ENCODE measurements at places on chromosomes 11 and 22.
A peak's percentile ranks its signal among the peaks of the same experiment; 100 is the strongest.

GRCh38 chr22:37410174-37411055 lies 16.9 kb downstream of the ELFN2 start:
- DNase-seq = no peak

- no peak for DNase-seq
Measured at GRCh38 chr11:102577182-102577581, 46.6 kb upstream of the MMP7 start.

DNA sequence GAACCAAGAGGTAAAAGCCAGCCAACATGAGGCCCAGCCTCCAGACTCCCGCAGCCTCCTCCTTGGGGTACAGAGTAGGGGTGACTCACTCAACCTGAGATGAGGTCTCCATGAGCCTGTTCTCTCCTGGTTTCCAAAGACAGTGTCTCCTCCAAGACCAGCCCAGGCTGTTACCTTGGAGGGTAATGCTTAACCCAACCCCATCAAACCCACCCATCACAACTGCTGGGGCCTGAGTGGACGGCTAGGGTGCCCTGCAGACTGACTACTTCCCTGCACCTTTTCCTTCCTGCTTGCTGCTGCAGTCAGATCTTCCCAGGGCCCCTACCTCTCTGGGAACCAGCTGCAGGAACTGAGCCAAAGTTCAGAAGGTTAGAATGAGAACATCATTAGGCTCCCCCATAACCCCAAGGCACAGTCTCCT lies 5.1 kb upstream of the NOL12 start:
- no peak for DNase-seq

DNA sequence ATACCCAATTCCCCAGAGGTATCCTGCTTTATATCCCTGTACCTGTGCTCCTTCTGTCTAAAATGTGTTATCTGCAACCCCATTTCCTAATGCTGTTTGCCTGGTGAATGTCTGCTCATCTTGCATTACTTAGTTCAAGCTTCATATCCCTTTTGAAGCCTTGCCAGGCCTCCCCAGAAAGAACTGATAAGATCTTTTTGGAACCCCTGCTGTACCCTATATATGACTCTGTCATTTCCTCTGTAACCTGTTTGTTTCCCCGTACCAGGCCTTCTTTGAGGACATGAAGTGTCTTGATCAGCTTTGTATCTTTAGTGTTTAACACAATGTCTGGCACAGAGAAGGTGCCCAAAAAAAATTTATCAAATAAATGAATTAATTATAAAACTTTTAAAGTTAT lies 77.6 kb downstream of the LIF start:
- no peak for DNase-seq

DNA sequence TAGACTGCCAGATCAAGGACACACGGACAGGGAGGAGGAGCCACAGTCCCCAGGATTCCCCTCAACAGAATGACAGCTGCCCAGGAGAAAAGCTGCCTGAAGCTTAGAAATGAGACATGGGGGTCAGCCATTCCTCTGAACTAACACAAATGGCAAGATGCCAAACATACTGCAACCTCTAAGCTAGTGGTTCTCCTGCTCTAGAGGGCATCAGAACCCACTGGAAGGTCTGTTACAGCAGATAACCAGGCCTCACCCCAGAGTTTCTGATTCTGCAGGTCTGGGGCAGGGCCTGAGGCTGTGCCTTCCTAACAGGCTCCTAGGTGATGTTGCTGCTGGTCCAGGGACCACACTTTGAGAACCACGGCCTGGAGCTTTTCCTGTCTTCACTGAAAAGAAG lies 28.6 kb upstream of the BID start:
- no peak for DNase-seq

DNA sequence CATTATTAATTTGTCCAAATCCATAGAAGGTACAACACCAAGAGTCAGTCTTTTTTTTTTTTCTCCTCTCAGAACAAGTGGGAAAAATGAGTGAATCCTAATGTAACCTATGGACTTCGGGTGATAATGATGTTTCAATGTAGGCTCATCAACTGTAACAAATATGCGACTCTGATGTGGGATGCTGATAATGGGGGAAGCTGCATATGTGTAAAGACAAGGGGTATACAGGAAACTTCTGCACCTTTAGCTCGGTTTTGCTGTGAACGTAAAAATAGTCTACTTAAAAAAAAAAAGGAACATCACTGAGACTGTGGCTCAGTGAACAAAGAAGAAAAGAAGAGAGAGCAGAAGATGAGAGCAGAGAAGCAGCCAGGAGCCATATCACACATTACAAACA lies 78.3 kb upstream of the ARHGAP32 start:
- DNase-seq = no peak

GRCh38 chr11:30762188-30762587 lies 176.0 kb upstream of the MPPED2 start:
- no peak for DNase-seq

DNA sequence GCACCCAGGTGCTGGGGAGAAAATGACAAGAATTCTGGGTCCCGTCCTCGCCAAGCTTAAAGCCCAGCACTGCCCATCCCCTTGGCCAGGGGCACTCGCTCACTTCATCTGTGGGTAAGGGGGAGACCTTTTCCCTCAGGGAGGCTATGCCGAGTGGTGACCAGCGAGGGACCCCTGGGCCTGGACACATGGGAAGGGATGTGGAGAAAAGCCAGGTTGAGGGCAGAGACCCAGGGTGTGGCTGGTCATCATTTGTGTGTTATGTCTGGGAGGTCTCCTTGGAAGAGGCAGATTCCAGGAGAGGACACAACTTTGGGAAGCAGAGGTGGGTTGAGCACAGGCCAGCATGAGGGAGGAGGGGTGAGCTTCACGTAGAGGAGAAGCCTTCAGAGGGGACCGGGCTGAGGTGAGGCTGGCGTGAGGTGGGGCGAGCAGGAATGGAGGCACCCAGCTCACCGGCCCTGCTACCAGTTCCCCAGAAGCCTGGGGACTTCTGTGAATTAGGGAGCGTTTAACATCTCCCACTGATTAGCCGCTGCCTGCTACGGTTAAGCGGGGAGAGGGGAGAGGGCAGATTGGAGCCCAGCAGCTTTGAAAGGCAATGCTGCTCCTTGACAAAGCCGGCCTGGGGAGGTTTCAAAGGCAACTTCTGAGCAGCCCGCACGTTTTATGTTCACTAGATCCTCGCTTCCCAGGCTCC lies 25.8 kb upstream of the NECTIN1 start:
- no peak for DNase-seq

GRCh38 chr11:77108436-77108835 lies 5.8 kb downstream of the OMP start:
- no peak for DNase-seq

- DNase-seq = peak; percentile 53
Measured at GRCh38 chr11:118295815-118296454, 8.6 kb upstream of the CD3E start.
